ENCODE measurements at places on chromosomes 3 and 15.

DNA sequence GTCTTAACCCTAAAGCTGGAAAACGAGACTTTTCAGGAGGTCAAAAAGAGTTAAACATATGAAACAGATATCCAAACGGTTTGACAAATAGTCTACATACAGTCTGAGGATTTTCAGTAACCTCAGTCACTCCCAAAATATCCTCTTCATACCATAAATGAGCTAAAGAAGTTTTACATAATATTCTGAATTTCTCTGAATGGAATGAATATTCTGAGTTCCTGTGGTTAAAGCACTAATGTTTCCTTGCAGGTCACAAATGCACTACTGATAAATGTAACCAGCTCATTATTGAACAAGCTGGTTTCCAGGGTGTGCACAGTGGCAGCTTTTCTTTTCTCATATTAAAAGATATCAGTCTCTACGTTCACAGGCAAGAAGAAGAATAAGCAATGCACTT, 137.4 kb upstream of the POU1F1 start:
- DNase-seq = no peak

DNA sequence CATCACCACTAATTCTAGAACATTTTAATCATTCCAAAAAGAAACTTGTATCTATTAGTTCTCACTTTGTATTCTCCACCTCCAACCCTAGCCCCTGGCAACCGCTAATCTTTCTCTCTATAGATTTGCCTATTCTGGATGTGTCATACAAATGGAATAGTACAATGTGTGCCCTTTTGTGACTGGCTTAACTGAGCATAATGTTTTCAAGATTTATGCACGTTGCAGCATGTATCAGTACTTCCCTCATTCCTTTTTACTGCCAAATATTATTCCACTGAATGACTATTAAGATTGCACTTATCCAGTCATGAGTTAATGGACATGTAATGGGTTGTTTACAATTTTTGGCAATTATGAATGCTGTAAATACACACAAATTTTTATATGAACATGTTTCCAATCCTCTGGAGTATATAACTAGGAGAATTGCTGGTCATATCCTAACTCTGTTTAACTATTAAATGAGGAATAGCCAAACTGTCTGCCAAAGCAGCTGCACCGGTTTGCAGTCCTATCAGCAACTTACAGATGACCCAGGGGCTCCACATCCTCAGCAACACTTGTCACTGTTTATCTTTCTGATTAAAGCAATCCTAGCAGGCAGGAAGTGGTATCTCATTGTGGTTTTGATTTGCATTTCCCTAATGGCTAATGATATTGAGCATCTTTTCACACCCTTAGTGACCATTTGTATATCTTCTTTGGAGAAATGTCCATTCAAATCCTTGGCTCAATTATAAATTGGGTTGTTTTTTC, 42.9 kb downstream of the DCUN1D1 start:
- DNase-seq = no peak

DNA sequence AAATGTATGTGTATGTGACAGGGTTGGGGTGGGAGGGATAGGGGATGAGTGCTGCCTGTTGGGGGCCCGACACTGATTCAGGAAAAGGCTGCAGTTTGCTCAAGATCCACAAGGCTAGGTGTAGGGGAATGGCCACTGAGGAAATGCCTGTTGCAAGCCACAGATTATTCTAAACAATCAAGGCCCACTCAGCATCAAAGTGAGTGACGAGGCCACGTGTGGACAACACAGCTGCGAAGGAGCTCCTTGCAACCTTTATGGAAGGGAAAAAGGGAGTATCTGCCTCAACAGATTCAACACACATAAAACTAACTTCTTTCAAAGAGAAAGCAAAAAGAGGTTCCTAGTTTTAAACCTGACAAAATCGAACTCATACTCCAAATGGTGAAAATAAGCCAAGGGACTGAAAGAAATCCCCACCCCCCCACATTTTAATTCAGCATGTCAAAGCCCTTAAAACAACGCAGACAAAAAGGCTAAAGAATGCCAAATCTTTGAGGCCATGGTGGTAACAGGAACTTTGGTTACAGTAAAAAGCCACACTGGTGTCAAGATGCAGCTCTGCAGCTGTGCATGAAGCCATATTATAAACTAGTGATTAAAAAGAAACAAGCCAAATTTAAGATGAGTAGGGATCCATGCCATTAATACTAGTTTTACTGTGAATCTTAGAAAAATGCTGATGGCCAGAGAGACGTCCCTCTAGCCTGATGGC, 3.6 kb downstream of the POLG start:
- no peak for DNase-seq

DNA sequence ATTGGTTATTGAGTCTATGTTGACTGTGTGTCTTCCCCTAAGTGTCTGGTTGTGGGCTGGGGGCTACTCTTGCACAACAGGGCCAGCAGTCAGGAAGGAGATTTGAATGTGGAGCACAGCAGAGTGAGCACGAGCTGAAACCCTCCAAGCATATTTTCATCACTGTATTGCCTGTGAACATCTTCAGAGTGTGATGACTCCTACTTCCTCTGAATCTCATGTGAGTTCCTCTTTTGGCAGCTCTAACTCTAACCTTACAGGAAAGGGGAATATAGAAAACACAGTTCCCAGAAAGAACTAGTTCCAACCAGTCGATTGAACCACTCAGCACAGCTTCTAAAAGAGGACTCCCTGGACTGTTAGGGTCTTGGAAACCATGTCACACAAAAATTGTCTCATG, 211.6 kb downstream of the RAP2B start:
- DNase-seq = peak; percentile 2

- DNase-seq = no peak
Observed at GRCh38 chr15:87973501-87974215, 282.9 kb downstream of the NTRK3 start.

- no peak for DNase-seq
Observed at GRCh38 chr3:55647063-55647462, 160.0 kb upstream of the WNT5A start.
